Activated CD4-positive, alpha-beta T cell treated with anti-CD3 and anti-CD28 coated beads for 36 hours (primary cell): ENCODE measurements at places on chromosomes 11 and 22.

DNA sequence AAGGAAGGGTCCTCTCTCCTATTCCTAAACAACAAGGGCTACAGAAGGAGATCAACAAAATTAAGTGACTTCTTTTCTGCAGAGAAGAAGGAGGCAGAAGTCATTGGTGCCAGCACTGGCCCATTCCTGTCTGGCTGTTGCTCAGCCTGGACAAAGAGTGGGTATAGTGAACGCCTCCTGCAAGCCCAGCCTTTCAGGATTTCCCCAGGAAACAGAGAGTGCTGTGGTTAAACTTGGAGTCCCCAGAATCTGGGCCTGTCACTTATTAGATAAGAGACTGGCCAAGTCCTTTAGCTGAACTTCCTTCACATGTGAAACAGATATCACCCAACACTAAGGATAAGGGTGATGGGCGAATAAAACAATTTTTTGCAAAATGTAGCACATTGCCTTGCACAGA is 10.9 kb downstream of the TST start:
- no peak for DNase-seq

- no peak for DNase-seq
These were observed 329.9 kb upstream of the LRRC4C start for GRCh38 chr11:41789376-41789775.

- DNase-seq, result no peak
These were observed 40.4 kb upstream of the GRIK4 start for GRCh38 chr11:120471131-120471530.

GRCh38 chr11:75160220-75160757 is 9.4 kb downstream of the SLCO2B1 start:
- no peak for DNase-seq

GRCh38 chr22:32747588-32747987 is 53.9 kb upstream of the TIMP3 start:
- DNase-seq, result no peak

GRCh38 chr22:39560127-39560526 is 10.4 kb upstream of the CACNA1I start:
- DNase-seq, result no peak

GRCh38 chr11:112566124-112566523 is 305.5 kb upstream of the PLET1 start:
- DNase-seq, result no peak

DNA sequence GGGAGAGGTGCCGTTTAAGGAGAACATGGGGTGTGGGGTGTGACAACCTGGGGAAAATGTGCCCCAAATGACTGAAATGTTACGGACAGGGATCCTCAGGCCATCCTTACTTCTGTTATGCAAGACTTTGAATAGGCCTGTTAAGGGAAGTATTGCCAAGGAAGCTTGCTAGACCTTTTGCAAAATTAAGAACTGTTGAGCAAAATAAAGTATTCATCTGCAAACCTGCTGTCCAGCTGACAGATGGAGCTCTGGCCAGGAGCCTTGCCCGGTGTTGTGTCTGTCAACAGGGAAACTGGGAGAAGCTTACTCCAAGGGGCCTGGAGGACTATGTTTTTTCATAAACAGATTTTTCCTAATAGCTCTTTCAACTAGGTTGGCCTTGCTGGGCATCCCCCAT is 48.0 kb downstream of the FAT3 start:
- no peak for DNase-seq

- peak; percentile 86 for DNase-seq
These were observed 22.6 kb downstream of the RTN4RL2 start for GRCh38 chr11:57482782-57483561.

DNA sequence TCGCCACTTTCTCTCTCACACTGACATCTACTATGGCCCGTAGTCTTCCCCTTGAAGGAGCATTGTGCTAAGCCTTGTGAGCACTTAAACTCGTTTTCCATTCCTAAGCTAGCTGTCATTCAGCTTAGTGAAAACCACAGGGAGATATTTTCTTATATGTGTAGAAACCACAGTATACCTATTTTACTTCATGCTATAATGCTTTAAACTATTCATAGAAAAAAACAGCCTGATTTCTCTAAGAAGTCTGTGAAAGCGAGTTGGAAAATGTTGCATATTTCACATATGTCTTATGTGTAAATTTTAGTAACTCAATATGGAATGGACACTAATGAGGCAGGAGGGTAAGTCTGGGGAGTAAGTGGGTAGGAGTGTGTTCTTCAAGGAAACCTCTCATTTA is 194.3 kb upstream of the CTSC start:
- no peak for DNase-seq
